Aorta (tissue), 5 donors: ENCODE measurements at places on chromosomes 5 and 9. TPM values are rescaled to one million over a fixed set of nuclear protein-coding genes. Genes with fewer than 3 reads are reported as not detected.

DNA sequence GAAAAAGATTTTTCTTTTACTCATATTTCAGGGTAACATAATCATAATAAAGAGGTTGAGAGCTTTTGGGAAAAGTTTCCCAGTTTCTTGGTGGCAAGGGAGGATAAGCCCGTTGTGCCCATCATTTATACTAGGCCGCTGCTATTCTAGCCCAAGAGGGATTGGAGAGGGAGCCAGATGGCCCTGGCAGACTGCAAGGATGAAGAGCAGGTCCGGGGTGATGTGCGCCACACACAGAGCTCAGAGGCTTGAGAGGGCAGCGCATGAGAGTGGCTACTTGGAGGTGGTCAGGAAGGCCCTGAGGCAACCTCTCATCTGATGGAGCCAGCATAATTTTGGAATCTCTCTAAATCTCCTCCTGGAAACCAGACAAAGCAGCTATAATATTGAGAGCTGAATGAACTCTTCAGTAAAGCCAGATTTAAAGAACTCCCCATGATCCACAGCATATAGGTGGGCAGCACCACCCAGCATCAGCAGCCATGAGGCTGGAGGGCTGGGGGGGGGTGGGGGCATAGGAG is 110.1 kb downstream of the MED27 start:
- no peak for DNase-seq

DNA sequence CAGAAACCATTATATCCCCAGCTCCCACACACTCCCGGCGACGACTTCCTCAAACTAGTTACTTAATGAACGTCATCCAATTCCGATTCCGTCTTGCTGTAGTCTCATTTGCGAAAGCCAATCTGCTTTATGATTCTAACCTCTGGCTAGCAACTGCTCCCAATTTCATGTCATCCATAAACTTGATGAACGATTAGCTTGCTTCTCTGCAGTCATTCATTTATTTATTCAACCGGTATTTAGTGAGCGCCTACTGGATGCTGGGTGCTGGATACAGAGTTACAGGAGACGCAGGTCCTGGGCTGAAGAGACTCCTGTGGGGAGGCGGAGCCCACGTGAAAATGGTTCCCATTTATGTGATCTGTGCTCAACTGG is 46.2 kb downstream of the TSPAN17 start:
- DNase-seq: no peak

RASGEF1C gene
- total RNA-seq: 1.2 TPM

SAXO1 gene
- 0.29 TPM for total RNA-seq

GRCh38 chr5:103889500-103890209 is 327.1 kb upstream of the NUDT12 start:
- no peak for DNase-seq

AJM1 gene
- 6.1 TPM for total RNA-seq

- no peak for DNase-seq
These were observed 113.1 kb downstream of the DNAH5 start for GRCh38 chr5:13831351-13831750.

GRCh38 chr9:137053944-137054931 is at the start of gene ENTPD2:
Gene ENTPD2 (minus strand): TSS chr9:137054061. CDS start chr9:137053997, 64 bp downstream.
- no peak for DNase-seq

CD274 gene
- 3.8 TPM for total RNA-seq

SVEP1 gene
- 74.6 TPM for total RNA-seq

DNA sequence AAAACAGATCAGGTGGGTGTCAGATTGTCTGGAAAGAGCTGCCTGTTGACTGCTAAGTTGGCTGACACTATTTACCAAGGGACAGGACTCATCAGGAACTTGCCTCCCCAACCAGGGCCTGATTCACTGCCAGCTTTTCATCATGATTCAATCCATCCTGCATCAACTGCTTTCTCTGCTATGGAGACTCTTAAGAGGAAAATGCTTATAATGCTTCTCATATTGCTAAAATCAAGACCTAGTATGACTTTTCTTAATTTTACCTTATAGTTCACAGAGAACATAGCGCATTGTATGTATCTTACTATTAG is 21.3 kb downstream of the HTR4 start:
- no peak for DNase-seq

- DNase-seq: no peak
These were observed 71.0 kb downstream of the LRRC70 start for GRCh38 chr5:62649476-62650113.

SH3RF2 gene
- total RNA-seq: 4.5 TPM

GRCh38 chr9:27204578-27204977 is 92.4 kb downstream of the EQTN start:
- no peak for DNase-seq

GRCh38 chr5:98540056-98540455 is 233.4 kb upstream of the RGMB start:
- no peak for DNase-seq

DNA sequence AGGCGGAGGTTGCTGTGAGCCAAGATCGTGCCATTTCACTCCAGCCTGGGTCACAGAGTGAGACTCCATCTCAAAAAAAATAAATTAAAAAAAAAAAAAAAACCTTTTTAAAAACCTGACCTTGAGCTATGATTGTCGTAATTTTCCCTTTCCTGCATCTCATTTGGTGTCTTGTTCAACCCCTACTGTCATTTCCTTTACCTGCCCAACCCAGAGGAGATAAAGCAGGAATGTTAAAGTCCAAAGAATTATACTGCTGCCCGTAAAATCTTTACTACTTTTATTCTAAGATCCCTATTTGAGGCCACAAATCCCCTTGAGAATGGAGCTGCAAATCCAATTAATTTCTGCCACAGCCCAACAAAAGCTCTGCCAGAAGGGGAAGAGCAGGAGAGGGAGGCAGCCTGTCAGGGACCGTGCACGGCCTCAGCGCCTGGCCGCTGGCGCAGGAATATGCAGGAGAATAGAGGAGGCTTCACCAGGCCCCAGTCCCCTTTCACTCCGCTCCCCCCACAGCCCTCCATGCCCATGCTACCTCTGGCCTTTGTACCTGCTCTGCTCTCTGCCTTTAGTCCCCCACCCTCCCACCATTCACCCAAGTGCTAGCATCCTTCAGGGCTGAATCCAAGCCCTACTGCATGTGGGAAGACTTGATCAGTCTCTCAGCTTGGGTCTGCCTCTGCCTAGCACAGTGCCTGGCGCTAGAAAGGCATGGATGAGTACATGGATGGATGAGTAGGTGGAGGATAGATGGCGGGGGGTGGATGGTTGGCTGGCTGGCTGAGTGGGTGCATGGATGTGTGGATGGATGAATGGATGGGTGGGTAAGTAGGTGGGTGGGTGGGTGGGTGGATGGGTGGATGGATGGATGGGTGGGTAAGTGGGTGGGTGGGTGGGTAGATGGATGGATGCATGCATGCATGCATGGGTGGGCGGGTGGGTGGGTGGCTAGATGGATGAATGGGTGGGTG is 99.8 kb upstream of the SARDH start:
- DNase-seq: no peak

DNA sequence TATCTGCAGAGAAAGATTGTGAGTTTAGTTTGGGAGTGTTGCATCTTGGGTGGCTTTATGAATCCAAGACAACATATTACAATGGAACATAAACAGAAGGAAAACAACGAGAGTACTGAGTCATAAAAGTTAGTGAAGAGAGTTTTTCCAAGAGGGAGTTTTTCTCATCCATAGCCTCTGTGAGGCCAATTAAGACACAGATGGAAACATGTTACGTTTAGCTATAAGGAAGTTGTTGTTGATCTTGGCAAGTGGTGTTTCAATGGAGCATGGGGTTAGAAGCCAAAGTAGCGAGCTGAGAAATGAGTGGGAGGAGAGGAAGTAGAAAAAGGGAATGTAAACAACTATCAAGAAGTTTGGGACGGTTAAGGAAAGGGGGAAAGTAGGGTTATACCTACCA is 53.3 kb upstream of the SPATA31D4 start:
- DNase-seq: no peak

DNA sequence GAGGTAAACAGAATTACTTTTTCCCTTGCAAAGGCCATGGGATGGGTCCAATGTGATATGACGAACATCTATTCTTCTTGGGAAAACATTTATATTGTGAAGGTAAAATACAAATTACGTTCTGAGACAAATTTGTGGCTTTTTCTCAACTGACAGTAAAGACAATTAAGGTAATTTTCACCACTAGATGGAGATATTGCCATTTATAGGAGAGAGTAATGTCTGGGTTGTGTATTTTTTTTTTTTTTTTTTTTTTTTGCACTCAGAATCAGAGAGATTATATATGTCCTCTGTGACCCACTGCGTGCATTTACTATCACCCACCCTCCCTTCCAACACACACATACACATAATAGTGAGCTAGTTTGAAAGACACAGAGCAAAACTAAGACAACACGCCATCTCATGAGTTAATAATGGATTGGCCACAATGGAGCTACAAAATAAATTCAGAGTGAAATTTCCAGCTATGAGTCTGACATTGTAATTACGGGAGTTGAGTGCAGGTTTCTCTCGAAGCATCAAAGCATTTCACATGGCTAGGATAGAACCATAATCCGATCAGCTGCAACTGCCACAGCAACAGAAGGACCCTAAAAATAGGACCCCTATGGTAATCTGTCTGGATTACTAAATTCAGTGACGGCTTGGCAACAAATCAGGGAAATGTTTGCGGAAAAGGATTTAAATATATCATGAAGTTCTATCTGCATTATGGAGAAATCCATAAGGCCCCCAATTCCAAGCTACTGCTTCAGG is 49.2 kb downstream of the ANXA1 start:
- DNase-seq: no peak
